ENCODE measurements at places on chromosomes 11 and 22.

GRCh38 chr11:133474461-133474860 lies 57.8 kb downstream of the OPCML start:
- no peak for DNase-seq

DNA sequence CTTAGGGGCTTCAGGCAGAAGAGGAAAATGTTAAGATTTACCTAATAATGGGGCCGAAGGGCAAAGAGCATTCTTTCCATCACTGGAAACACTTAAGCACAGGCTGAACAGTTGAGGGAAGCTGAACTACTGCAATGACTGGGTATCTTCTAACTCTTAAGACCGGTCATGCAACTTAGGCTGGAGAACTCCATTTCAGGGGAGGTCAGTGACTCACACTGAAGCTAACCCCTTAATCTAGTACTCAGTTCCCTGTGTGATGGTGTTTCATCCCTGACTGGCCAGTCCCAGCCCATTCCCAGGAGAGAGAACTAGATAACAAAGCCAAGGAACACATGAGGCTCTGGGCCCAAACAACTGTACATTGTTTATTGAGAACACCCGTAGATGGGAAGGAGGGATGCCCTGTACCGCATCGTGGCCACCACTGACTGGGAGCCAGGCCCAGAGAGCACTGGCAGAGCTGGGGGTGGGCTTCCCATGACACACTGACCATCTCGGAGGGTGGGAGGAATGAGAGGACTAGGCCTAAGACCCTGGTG lies 10.5 kb downstream of the RPL27A start:
- DNase-seq: no peak

DNA sequence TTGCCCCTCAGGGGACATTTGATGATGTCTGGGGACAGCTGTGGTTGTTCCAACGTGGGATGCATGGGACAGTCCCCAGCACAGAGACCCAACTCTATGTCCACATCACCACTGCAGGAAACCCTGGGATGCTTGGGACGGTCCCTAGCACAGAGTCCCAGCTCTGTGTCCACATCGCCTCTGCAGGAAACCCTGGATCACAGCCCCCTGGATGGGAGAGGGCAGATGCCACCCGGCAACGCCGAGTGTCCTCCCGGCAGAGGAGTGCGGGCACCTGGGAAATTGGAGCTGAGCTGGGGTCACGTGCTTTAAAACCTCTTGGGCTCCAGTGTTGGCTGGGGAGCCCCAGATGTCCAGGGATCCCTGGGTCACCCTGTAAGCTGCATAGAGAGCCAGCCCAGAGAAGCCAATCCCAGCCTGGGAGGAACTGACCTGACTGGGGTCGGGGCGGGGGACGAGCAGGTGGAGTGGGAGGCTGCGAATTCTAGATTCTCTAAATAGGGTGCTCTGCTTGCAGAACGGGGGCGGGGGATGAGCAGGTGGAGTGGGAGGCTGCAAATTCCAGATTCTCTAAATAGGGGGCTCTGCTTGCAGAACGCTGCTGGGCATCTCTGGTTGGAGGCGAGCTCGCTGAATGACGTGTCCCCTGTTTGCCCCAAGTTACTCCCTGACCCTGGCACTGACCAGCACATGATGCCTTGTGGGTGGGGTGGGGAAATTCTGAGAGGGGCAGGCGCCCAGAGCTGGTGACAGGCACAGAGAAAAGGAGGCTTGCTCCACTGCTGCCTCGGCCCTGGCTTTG lies 1197.8 kb downstream of the BRD1 start:
- DNase-seq: no peak

DNA sequence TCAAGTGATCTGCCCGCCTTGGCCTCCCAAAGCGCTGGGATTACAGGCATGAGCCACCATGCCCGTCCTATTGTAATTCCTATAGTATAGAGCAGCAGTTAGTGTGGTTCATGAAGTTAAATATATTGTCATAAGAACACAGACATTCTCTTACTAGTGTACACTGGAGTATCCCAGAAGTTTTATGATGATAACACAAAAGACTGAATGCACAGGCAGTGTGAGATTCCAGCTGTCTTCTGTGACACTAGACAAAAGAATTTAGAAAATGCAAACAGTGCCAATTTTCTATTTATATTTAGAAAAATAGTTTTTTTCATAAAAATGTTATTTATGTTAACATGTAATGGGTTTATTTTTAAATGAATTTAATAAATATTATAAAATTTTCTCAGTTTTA lies 39.4 kb upstream of the RBX1 start:
- no peak for DNase-seq

GRCh38 chr11:19906126-19906525 lies 193.5 kb downstream of the NAV2 start:
- DNase-seq: no peak

- DNase-seq: no peak
Measured at GRCh38 chr22:27877501-27877900, 41.6 kb downstream of the PITPNB start.

DNA sequence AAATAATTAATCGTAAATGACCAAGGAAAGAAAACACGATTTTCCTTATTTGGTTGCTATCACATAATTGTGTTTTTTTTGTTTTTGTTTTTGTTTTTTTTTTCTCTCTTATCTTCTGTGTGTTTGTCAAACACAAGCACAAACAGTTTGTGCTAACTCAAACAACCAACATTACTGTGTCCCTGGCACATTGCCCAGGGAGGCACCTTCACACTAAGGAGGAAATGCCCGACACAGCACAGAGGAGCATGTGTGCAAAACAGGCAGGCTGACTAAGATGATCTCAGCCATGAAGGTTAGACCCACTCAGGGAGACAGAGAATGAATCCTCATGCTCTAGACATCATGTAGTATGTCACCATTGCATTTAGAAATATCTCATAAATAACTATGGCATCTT lies 130.1 kb downstream of the SOX6 start:
- peak; percentile 78 for DNase-seq

Measured in body of pancreas (tissue), 4 donors.